ENCODE measurements at places on chromosomes 3 and 15. TPM values are rescaled to one million over a fixed set of nuclear protein-coding genes. Genes with fewer than 3 reads are reported as not detected.

Gene GASK1A
- total RNA-seq: not detected

Gene ENTPD3
- total RNA-seq: not detected

Gene B3GNT5
- not detected for total RNA-seq

GRCh38 chr3:179666436-179667035, 13.7 kb downstream of the USP13 start:
- H3K27me3 ChIP-seq: no peaks in the 10 kb centered on the region
- H3K4me1 ChIP-seq: peaks cover 44% of the 10 kb centered on the region
- H3K4me3 ChIP-seq: no peak overlapping the region
- no peak overlapping the region for H3K27ac ChIP-seq
- no peak for DNase-seq

DNA sequence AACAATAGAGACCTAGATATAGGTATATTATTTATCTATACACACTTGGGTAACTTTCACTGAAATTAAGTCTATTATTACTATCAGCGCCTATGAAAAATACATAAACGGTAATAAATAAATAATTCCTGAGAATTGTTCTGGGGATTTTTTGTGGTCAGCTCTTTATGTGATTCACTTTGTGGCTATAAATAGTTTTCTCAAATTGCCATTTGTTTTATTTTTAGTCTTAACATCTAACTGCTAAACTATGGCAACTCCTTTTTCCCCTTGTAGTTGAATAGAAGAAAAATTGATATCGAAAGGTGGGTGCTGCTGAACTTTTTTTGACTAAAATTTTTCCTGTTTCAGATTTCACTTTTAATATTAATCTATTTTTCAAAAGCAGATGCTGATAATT, 189.0 kb downstream of the VGLL3 start:
- peak; percentile 38 for DNase-seq
- no peaks in the 10 kb centered on the region for H3K27me3 ChIP-seq
- no peak overlapping the region for H3K27ac ChIP-seq
- H3K36me3 ChIP-seq: peaks cover 17% of the 10 kb centered on the region
- peaks cover 19% of the 10 kb centered on the region for H3K4me1 ChIP-seq
